H9 (cell line): ENCODE measurements at places on chromosomes 4 and X. TPM values are rescaled to one million over a fixed set of nuclear protein-coding genes. Genes with fewer than 3 reads are reported as not detected.

IL1RAPL1 gene
- 0.31 and 0.33 TPM in 2 replicates for total RNA-seq

DSPP gene
- total RNA-seq, result not detected in 2 replicates

GUCY1A1 gene
- not detected in 2 replicates for total RNA-seq

FLNA gene
- 946 and 957 TPM in 2 replicates for total RNA-seq

GRCh38 chrX:40201329-40201885 is 103.6 kb upstream of the BCOR start:
- DNase-seq, result no peak

DNA sequence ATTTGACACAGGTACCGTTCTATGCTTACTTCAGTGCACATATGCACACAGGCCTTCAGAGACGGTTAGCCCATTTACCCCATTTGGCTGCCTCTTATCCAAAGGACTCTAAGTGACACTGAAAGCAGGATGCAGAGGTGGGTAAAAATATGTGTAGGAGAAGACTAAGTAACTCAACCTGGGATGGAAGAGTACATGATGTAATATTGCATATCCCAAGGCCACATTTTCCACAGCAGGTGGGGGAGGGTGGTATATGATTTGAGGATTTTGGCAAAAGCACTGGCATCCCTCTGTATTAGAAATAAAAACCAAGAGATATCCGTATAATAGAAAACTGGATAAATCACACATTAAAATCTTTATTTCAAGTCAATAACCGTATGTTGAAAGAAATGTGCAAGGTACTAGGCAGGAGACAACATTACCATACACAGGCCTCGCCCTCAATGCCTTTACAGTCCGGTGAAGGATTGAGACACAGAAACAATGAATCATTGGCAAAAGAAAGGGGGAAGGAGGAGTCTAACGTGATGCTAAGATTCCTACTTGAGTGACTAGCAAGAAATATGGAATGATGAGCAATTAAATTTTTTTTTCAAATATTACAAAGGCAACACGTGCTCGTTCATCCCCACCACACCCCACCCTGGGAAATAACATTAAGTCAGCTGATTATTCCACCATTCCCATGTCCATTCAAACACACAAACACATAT is 161.0 kb upstream of the RASGEF1B start:
- no peak for DNase-seq

GRCh38 chr4:55021214-55021613 is 104.2 kb downstream of the KDR start:
- DNase-seq, result no peak

DNA sequence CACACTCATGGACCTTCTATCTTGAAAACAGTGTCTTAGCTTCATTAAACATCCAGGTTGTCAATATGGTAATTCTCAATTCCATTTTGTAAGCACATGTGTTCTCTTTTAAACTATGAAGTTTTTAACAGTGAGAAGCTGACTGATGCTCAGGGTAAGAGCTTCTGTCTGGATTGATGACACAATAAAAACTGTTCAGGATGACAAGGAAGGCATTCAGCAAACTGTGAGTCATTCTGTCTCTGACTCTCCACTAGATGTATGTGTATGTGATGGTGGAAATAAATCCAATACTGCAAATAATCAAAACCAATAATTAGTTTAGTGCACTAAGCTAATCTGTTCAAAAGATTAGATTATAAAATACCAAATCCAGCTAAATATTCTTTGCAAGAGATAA is 115.3 kb upstream of the ARX start:
- no peak for DNase-seq

DNA sequence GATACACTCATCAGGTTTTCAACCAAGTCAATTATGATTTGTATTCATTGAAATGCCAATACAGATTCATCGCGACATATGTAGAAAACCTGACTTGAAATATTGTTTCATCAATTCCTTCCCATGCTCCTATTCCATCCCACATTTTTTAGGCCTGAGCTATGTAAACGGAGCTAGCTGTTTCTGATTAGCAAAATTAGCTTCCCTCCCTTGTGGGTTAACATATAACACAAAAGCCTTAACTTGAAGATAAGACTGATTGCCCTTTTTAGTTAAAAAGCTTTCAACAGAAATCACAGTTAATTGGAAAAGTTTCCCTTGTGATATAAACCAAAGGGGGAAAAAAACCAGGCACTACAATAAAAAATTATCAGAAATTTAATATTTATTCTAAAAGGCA is 32.8 kb upstream of the DCLK2 start:
- no peak for DNase-seq

GRCh38 chrX:70255452-70255851 is 4.6 kb downstream of the P2RY4 start:
- DNase-seq, result no peak

DNA sequence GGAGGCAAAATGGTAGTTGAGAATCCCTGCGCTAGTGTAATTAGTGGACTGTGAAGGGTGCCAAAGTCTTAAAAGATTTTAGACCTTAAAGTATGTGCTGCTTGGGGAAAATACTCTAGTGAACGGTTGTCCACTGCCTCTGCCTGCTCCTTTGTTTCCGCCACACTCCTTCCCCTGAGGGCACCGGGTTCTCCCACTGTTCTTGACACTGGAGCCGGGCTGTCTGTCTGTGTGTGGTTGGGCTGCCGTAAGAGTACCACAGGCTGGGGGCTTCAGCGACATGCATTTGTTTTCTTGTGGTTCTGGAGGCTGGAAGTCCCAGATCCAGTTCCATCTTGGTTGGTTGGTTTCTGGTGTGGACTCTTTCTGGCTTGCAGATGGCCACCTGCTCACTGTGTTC is 76.2 kb downstream of the CLDN34 start:
- no peak for DNase-seq

GRCh38 chrX:111260451-111260850 is 9.8 kb downstream of the CAPN6 start:
- DNase-seq, result no peak

DNA sequence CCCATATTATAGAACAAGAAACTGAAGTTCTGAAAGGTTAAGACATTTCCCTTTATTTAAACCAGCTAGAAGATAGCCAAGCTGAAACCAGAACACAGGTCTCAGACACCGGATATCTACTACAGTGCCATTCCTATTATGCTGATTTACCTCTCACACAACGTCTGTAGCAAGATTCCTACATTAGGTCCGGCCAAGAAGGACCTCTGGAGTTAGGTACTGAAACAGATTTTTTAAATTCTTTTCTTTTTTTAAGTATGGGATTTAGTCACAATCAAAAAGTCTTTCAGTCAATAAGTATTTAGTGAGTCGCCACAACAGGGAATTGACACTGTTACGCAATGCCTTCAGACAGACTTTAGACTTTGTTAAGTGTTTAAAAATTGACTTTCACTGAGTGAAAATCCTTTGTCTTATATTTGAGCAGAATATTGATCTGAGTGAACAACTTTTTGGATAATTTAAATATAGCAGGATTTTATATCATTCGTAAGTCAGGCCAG is 26.5 kb upstream of the SPANXN4 start:
- DNase-seq, result no peak

DNA sequence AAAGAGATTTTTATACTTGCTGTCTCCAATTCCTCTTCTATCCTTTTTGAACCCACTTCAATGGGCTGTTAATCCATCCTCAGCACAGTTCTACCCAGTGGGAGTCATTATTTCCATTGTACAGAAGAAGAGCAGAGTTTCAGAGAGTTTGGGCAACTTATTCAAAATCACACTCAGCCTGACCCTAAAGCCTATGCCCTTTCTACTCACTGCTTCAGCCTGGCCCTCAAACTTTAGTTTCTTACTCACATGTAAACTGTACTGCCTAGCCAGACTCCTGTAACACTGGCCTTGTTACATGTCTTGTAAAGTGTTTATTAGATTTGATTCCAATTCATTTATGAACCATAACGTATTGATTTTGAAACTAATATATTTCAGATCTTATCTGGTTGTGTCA is 25.1 kb upstream of the USO1 start:
- DNase-seq, result no peak

DNA sequence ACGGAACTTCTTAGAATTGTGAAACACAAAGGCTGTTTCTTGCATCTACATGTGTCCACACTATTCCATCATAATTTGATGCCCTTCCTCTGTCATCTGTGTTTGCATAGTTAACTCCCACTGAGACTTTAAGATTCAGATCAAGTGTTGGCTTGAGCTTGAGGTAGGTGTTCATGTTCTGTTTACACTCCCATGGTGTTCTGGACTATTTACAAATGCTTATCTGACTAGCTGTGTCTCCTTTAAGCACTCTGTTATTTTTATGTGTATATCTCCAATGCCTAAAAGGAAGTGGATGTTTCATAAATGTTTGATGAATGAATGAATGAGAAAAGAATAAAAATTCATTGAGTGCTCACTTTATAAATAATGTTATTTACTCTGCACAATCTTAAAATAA is 622.7 kb downstream of the RAB28 start:
- no peak for DNase-seq

DNA sequence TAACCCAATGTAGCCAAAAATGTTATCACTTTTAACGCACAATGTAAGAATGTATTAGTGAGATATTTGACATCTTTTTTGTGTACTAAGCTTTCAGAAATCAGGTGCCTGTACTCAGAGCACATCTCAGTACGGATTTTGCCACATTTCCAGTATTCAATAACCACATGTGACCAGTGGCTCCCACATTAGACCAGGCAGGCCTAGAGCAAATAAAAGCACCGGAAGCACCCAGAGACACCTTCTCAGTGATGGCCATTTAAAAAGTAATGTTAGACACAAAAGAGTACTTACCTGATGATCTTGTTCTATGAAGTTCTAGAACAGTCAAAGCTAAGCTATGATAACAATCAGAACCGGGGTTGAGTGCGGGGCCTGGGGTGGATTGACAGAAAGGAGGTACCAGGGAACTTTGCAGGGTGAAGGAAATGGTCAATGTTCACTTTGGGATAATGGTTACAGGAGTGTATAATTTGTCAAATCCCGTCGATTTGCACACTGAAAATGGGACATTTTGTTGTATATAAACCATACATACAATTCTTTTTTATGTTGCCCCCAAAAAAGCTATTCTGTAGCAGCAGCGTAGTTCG is 1.2 kb downstream of the CTPS2 start:
- DNase-seq, result no peak

DNA sequence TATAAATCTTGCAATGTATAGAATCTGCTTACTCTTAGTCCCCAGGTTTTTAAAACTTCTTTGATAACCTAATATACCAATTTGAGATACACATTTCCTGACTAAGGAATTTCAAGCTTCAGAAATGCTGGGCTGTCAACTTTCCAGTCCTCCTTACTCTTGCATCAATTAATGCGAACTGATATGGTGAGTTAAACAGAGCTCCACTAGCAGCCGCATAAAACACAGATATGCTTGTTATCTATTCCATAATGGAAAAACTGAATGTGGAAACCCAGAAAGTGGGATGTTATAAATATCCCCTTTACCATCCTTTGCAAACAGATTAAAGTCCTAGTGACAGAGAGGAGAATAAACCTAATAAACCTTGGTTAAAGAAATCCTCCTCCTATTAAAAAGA is 1913.7 kb downstream of the STIM2 start:
- no peak for DNase-seq

DNA sequence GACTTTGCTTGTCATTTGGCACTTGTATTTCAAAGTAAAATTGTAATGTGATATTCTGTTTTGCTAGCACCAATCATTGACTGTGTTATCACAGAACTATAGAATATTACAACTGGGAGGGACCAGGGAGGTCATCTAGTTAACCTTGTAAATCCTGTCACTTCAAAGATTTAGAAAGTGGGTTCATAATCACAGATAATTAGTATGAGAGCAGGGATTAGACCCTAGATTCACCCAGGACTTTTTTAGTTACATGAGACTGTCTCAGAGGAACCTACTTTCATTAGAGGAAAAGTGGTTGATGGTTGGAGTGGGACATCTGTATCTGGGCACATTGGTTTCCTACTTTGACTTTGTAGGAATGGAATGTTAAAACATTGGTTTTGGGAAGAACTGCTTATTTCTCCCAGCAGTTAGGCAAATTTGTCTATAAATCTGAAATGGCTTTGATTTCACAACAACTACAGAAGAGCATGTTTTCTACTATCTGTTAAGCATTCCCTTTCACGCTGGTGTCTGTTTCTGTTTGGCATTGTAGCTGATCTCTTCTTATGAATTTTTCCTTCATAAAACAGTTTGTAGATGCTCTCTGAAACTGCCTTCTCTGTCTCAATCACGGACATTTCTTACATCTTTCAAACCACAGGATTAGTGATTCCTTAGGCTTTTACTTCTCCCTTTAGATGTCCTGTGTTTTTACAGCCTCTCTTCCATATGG is 144.1 kb downstream of the DIPK2B start:
- DNase-seq, result no peak

DNA sequence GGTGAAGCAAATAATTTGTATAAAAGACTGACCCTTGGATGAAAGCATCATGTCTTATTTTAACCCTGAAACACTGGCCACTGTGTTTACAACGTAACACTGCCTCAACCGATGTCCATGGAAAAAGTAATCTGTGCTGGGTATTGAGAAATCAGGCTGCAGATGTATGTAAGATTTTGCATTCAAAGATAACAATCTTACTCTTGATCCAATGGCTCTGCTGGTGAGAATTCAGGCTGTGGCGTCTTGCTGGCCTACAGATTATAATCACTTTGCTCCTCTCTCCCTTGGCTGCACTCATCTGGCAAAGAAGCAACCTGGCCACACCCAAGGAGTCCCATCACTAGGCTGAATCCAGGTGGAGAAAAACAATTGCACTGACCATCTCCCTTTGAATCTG is 7.5 kb downstream of the ADGRA3 start:
- no peak for DNase-seq

- DNase-seq, result no peak
Observed at GRCh38 chr4:8721621-8722020, 129.1 kb downstream of the CPZ start.

DNA sequence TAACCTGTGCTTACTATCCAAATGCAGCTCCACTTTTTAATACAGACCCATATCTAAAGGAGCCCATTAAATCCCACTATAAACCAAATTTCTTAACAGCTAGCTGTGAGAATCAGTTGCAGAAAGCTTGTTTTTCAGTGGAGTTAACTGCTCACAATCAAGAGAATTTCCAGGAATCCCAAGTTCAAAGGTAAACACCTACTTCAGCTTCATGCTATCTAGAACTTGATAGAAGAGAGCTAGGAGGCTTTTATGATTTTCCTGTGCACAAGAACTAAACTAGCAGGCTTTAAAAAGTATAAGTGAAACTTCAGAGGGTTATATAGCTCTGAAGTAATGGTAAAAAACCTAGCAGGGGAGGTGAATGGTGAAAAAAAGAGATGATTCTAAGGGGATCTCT is 96.2 kb upstream of the PABPC4L start:
- no peak for DNase-seq
